ENCODE measurements at places on chromosomes 3 and 15.

- DNase-seq: no peak
Measured at GRCh38 chr3:31932990-31933389, 48.1 kb downstream of the OSBPL10 start.

GRCh38 chr15:67303490-67304363 lies 49.1 kb downstream of the IQCH start:
- peak; percentile 24 for DNase-seq

- no peak for DNase-seq
Measured at GRCh38 chr3:31240466-31240865, 292.3 kb upstream of the STT3B start.

GRCh38 chr3:42511736-42512135 lies 9.3 kb downstream of the VIPR1 start:
- DNase-seq: no peak

DNA sequence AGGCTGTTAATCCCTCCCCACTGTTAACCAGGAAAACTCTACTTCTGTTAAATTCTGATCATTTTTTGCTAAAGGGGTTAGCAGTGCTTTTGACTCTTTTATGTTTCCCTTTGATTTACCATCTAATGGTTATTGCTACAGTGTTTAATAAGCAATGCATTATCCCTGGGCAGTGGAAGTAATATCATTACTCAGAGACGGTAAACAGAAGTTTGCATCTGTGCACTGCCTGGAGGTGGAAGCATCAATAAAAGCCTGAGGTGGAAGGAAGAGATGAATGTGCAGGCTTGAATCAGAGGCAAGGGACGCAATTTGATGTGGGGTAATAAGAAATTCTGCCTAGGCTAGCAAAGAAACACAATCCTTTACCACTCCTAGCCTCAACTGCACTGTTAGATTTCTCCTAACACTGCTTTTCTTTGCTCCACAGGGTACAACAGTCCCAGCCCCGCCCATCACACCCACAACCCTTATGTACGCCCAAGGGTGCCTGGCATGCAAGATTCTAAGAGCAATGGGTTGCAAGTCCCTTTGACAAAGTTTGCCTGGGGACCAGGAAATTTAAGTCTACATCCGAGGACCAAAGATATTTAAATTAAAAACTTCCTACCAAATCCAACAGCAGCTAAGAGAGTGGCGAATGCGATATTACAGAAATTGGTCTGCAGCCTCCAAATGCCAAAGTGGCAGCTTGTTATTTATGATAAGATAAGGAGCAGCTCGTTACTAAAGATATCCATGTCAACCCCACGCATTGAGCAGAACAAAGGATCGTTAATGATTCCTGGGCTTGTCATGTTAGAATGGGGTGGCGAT lies 261.4 kb downstream of the FHIT start:
- DNase-seq: no peak

DNA sequence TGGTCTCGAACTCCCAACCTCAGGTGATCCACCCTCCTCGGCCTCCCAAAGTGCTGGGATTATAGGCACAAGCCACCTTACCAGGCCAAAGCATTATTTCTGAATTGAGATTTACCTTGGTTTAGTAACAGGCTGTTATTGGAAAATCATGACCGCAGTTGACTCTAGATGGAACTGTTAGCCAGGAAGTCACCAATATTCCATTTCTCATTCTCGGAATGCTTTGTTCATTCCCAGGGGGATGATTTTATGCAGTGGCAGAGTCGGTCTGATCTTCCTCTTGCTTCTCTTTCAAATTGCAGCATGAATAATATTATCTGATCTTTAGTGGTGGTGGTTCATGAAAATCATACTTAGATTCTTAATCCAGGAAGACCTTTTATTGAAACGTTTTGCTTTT lies 195.5 kb upstream of the MBNL1 start:
- DNase-seq: peak; percentile 52

GRCh38 chr3:65888196-65888595 lies 150.5 kb downstream of the MAGI1 start:
- DNase-seq: no peak

- DNase-seq: no peak
Measured at GRCh38 chr3:53092216-53092615, 38.0 kb downstream of the RFT1 start.

GRCh38 chr3:185746470-185746869 lies 78.4 kb downstream of the IGF2BP2 start:
- no peak for DNase-seq

DNA sequence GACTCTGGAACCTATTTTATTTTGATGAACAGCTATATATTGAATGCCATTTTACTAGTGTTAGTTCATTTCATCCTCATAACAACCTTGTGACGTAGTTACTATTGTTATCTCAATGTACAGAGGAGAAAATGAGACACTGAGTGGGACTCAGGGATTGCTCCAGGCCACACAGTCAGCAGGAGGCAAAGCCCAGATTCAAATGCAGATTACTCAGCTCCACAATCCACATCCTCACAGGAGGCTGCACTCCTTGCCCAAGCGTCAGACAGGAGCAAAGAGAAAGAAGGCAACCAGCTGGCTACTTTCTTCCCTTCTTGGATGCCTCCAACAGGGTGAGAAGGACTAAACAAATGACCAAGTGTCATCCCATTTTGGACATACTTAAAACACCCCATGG lies 92.0 kb upstream of the CCDC54 start:
- peak; percentile 54 for DNase-seq

GRCh38 chr15:96297783-96298182 lies 32.7 kb upstream of the NR2F2 start:
- no peak for DNase-seq

- no peak for DNase-seq
Measured at GRCh38 chr15:55218056-55218455, 21.3 kb upstream of the RSL24D1 start.

DNA sequence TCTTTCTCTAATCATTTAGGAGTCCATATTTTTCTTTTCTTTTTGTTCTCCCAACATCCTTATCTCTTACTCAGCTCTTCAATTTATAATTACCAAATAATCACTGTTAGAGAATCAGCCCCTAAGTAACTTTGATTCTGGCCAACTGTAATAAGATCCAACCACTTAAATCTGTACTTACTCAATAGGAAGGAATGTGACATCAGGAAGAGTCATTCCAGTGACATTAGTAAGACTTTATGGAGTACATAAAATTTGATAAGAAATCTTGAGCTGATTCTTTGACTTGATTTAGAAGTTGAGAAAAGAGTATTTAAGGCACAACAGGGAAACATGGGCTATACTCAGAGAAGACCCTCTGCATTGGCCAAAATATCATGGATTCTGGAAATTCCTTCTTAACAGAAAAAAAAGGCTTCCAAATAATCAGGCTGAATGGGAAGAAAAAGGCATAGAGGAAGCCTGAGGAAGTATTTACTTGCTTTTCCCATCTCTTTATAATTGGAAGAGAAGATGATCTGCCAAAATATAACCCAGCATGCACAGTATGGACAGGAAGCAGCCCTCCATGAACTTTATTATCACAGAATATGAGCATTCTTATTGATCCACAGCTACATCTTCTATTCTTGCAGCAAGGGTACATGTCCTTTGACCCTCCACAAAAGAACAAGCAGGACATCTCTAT lies 289.7 kb upstream of the TPRG1 start:
- DNase-seq: peak; percentile 92

- DNase-seq: peak; percentile 96
Measured at GRCh38 chr3:98972155-98972554, 70.7 kb upstream of the DCBLD2 start.

DNA sequence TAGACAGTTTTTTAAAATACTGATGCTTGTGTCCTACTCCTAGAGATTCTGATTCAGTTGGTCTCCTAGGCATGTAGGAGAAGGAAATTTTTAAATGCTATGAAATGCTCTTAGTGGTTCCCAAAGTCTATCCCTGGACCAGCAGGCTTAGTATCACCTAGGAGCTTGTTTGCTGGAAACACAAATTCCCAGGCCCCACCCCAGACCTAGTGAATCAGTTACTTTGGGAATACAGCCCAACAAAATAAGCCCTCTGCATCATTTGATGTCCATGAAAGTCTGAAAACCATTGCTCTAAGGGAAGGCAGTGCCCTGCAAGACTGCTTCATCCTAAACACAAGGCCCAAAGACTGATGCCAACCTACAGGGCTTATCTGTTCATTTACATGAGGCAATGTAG lies 36.3 kb downstream of the CCNL1 start:
- no peak for DNase-seq

DNA sequence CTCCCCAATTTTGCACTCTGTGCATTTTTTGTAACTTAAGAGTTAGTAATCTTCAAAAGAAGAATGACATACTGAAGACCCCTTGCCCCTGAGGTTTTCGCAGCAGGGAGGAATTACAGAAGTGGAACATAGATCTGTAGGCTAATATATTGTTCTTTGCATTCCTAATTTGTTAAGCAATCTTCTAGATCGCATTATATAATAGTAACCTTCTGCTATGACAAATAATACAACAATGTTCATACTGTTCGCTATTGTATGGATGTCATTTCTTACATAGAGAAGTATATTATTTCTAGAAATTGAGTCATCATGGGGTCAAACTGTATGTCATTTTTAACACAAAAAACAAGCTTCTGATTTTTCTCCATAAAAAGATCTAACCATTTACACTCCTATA lies 95.8 kb upstream of the TGFBR2 start:
- DNase-seq: peak; percentile 69

GRCh38 chr3:101964861-101965260 lies 115.5 kb downstream of the NFKBIZ start:
- no peak for DNase-seq

DNA sequence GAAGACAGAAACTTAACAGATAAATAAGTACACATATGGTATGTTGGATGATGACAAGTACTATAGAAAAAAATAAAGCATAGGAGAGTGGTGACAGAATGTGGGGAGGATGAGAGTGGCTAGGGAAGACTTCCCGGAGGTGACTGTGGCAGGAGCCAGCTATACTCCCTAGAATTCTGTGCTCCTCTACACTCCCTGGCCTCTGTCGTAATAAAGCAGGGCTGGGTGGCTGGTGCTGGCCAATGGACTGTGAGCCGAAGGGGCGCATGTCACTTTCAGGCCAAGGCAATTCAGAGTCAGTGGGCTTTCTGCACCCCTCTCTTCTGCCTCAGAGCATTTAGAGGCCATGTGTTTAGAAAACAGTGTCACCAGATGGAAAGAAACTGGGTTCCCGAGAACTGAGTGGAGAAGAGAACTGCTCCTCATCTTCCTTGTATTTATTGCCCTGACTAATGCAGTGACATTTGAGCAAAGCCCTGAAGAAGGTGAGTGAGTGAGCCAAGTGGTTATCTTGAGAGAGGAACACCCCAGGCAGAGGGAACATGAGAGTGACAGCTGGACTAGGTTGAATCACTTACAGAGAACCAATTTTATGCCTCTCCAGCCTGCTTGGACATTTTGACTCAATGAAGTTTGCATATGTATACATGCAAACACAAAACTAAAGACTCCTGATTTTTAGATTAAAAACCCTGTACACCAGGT lies 5.2 kb upstream of the VPS8 start:
- DNase-seq: no peak

- no peak for DNase-seq
Measured at GRCh38 chr3:31713816-31714215, 181.1 kb downstream of the STT3B start.

GRCh38 chr3:189457201-189457607 lies 174.0 kb upstream of the TP63 start:
- DNase-seq: peak; percentile 57

DNA sequence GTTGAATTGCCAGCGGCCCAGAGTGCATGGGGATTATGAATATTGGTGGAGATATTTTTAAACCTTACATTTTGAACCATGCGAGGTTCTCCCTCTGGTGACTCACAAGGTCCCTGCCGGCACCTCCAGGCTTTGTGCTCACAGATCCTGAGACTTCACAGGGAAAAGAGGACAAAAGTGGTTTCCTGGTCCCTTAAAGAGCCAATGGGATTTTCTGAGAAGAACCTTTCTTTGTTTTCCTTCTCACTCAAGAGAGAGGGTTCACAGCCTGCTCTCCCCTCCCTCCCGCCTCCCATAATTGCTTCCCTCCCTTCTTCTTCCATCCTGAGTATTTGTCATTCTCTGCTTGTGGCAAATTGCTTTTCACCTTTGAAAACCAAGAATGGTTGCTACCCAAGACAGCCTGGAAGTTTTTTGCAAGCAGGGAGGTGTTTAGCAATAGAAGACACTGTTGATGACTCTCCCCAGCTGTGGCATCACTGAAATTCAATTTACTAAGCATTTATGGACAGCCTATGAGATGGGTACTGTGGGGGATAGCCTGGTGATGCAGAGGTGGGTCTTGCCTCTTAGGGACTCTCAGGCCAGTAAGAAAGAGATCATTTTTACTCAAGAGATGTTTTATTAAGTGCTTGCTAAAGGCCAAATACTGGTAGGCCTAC lies 76.6 kb downstream of the CPN2 start:
- no peak for DNase-seq

Measured in EL (cell line).